NCI-H510A treated with DMSO at 0.1 percent for 48 hours (cell line): ENCODE measurements at places on chromosomes 1 and 21.

DNA sequence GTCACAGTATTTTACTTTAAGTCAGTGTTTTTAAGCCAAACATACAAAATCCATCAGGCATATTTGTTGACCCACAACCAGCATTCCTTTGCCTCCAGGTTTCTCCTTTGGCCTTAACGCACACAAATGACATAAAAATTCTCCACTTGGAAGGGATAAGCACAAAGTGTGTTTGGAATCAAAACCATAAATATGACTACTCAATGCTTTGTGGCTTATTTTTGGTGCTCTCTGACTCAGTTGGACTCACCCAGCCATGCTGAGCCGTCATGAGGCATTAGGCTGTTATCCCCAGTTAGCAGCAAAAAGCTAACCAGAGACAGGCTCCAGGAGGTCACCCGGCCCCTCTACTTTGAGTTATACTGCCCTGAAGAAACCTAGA lies 948 bp downstream of the PRUNE1 start:
- no peak for DNase-seq

- no peak for DNase-seq
Observed at GRCh38 chr1:186865253-186865652, 36.5 kb downstream of the PLA2G4A start.

- no peak for DNase-seq
Observed at GRCh38 chr1:164861632-164862031, 302.6 kb downstream of the PBX1 start.

DNA sequence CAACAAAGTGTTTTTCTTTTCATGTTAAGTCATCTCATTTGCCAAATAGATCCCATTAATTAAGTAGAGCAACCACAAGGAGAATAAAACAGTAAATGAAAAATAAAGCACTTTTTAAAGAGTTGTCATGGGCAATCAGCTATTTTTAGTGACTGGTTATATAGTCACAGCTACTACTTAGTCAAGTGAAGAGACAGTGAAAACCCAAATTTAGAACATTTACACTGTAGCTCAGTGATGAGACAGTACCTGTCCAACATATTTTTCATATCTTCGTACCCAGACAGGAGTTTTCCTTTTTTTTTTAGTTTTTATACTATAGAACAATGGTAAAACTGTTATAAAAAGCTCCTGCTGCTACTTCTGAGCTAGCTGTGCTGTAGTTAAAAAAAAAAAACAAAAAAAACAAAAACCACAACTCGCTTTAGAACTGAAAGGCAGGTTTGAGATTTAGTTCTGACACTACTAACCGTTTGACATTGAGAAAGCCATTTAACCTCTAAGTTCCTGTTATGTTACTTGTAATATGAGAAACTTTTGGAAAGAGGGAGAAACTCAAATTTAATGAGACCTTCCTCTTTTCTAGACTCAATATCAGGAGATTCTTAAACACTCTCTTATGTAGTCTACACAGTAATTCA lies 777.5 kb downstream of the ADGRL2 start:
- no peak for DNase-seq

- DNase-seq: no peak
Observed at GRCh38 chr1:90344963-90345730, 350.2 kb downstream of the ZNF326 start.

GRCh38 chr1:184022668-184023067 lies 14.9 kb downstream of the COLGALT2 start:
- DNase-seq: no peak

GRCh38 chr1:116475850-116476218 lies 95.0 kb downstream of the CD58 start:
- DNase-seq: no peak

- DNase-seq: no peak
Observed at GRCh38 chr1:180581635-180582039, 22.9 kb downstream of the OVAAL start.

GRCh38 chr1:243903895-243904294 lies 53.9 kb upstream of the AKT3 start:
- no peak for DNase-seq

DNA sequence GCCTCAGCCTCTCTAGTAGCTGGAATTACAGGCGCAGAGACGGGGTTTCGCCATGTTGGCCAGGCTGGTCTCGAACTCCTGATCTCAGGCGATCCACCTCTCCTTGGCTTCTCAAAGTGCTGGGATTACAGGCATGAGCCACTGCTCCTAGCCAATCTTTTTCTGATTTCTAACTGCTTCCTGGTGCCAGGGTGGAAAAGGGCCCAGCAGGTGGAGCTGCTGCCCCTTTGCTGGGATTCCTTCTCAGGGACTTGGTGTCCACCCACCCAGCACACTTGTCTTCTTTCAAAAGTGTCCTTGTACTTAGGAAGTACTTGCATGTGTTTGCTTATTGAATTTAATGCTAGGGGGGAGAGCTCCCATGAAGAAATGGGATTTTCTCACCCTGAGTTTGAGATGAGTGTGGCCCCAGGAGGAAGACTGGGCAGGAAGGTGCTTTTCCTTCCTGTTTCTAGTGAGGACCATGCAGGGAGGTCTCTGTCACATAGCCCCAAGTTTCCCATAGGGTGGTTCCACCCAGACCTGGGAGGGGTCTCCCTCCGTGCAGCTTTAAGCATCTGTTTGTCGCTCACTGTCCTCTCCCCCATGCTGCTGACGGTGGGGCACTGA lies 14.2 kb downstream of the UTP11 start:
- peak; percentile 99 for DNase-seq

GRCh38 chr1:59357645-59358320 lies 60.9 kb downstream of the FGGY start:
- DNase-seq: no peak

DNA sequence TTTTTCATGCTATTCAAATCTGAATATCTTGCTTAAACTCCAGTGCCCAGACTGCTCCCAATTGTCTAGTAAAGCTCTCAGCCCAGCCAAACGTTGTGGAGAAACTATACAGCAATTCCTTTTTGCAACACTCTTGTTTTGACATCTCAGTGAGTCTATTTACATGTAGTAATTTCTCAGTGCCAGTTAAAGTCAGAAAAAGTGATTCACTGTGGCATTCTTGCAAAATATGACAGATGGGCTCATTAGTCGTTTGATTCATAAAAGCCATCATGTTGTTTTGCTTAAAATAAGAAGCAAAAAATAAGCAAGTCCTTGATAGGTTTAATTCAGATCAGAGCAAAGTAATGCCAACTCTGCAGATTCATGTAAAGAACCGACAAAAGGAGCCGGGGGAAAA lies 20.7 kb upstream of the TMPRSS15 start:
- DNase-seq: no peak

DNA sequence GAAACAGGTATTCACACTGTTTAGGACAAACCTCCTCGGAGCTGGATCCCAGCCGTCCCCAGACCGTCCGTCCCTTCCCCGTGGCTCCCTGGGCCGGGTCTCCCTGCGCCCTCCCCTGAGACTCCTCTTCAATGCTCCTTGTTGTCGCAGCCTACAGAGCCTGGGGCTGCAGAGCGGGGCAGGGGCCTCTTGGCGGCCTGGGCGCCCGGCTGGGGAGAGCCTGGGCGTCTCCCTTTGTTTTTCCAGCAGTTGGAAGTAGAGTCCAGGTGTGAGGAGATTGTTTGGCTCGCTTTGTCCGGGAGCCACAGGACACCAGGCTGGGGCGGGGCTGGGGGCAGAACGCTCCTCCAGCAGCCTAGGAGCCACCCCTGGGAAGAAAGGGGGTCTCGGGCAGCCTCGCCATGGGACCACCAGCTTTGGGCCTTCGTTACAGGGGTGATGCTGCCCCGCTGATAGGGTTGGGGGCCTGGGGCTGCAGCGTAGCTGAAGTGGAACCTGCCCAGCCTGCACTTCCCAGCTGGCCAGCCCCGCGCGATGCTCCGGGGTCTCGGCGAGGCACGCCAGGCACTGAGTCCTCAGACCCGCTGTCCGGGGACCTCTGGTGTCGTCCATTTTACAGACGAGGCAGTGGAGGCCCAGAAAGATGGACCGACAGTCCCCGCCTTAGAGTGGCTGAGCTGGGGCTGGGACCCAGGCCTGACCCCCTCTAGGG lies 66.9 kb downstream of the PRDM16 start:
- DNase-seq: no peak

DNA sequence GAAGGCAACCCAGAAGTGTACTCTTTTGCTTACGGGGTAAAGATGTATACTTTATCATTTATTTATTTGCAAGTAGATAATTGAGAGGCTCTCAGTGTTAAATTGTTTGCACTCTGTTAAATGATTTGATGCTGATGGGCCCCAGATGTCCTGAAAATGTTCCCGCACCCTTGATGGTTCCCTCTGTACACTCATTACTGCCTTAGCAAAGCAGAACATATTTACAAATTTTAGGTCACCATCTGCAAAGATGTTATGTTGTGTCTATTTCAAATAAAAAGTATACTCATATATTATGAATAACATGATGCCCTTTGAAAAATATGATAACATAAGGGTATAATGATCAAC lies 240.5 kb upstream of the SNX7 start:
- DNase-seq: peak; percentile 14

DNA sequence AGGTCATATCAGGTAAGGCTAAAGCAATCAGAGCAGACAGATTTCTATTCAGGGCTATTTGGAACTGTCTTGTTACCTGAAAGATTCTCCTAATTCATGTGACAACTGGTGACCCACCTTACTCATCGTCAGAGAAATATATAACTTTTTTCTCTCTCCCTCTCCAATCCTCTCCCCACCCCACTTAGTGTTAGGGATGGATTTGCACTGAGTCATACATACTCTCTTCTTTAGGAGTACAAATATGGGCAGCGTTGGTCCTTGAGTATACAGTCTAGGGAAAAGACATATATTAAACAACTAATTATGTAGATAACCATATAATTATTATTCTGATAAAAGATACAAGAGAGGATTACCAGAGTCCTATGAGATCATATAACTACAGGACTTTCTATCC lies 246.3 kb downstream of the HHIPL2 start:
- DNase-seq: no peak

- no peak for DNase-seq
Observed at GRCh38 chr1:7491818-7492173, 279.3 kb upstream of the VAMP3 start.

DNA sequence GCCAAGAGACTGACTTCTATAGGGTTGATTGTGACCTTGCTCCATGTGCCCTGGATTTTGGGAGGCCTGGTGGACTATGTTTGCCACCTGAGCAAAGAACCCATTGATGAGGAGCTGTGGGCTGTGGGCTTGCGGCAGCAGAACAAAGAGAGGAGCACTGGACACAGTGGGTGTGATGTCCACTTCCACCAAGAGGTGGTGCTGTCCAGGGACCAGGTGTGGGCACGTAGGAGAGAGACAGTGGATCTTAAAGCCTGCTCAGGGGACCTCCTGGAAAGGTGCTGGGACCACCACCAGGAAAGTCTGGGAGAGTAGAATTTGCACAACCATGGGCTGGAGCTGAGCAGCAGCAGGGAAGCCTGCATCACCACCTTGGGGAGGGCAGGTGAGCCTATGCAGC lies 106.7 kb upstream of the ETS2 start:
- no peak for DNase-seq

GRCh38 chr1:45097944-45098343 lies 85.9 kb downstream of the UROD start:
- DNase-seq: no peak

GRCh38 chr1:14959059-14959694 lies 194.4 kb upstream of the TMEM51 start:
- no peak for DNase-seq

GRCh38 chr21:42696501-42697040 lies 43.1 kb downstream of the PDE9A start:
- no peak for DNase-seq

DNA sequence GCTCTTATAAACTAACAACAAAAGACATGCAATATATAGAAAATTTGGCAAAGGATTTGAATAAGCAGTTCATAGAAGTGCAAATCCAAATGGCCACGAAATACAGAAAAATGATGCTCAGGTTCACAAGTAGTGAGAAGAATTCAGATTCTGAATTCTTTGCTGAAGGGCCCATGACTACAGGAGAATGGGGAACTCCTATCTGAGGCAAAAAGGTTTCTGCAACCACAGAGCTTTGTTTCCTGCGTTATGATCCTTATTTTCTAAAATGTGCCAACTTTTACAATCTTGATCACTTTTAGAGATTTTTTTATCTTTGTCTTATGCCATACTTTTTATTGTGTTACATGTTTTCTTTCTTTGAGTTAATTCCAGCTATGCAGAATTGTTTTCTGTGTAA lies 91.3 kb downstream of the ITSN1 start:
- DNase-seq: no peak

- DNase-seq: no peak
Observed at GRCh38 chr1:21898326-21899200, 38.5 kb downstream of the HSPG2 start.

DNA sequence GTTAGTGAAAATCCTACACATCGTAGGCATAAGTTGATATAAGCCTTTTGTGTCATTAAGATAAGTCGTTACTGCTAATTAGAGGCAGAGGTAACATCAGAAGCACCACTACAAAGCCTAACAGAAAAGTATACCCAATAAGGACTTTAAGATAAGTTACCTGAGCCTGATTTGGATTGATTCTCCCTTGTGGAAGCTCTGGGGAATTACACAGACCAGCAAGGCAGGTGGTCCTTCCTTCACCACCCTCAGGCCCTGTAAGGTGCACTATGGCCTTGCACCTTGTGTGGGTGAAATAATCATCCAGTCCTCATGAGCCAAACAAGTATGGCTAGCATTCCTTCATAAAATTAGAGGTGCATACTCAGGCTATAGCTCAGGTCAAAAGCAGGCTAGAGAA lies 166.7 kb upstream of the CHRM3 start:
- no peak for DNase-seq

GRCh38 chr1:241592273-241592958 lies 47.8 kb downstream of the CHML start:
- no peak for DNase-seq

DNA sequence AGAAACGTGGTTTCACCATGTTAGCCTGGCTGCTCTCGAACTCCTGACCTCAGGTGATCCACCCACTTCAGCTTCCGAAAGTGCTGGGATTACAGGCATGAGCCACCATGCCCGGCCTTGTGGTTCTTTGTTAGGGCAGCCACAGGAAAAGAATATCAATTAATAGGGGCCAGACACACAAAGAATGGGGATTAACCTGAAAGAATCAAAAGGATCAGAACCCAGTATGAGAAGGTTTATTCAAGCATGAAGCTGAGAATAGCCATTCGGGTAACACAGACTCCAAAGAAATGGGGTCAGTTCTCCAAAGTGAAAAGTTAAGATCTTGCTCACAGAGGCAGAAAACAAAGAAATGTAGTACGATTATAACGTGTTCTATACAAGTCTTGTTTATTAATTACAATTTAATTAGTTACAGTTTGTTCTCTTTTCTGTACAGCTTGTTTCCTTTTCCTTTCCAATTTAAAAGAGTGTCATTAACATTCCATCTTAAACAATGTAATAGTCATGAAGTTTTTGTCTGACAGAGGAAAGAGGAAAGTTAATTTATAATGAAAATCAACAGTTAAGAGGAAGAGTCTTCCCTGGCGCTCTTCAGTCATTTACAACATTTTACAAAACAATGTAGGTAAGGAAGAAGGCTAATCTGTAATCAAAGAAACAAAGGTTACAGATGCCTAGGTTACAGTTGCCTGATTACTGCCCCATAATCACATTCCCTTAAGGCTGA lies 51.3 kb upstream of the SLC45A1 start:
- no peak for DNase-seq
